Epithelial cell of proximal tubule (primary cell): ENCODE measurements at places on chromosomes 4 and X. TPM values are rescaled to one million over a fixed set of nuclear protein-coding genes. Genes with fewer than 3 reads are reported as not detected.

Gene CT45A5
- not detected in 2 replicates for total RNA-seq

Gene CSAG2
- not detected in 2 replicates for total RNA-seq

Gene PNMA5
- total RNA-seq, result not detected in 2 replicates

Gene ARHGAP36
- not detected in 2 replicates for total RNA-seq

Gene FGF16
- 1.5 TPM in 1 of 2 replicates, not detected in the other for total RNA-seq

Gene MUC7
- total RNA-seq, result not detected in 2 replicates

Gene ZFYVE28
- total RNA-seq, result 0.58 and 1.8 TPM in 2 replicates

Gene TMEM144
- total RNA-seq, result 2.9 and 3.5 TPM in 2 replicates

Gene CLGN
- total RNA-seq, result 7.7 and 8.1 TPM in 2 replicates

Gene GABRG1
- not detected in 2 replicates for total RNA-seq

Gene PABPC5
- 1.3 and 2.0 TPM in 2 replicates for total RNA-seq

Gene NXF3
- not detected in 2 replicates for total RNA-seq

Gene HTRA3
- total RNA-seq, result 0.80 and 1.2 TPM in 2 replicates

Gene LRIT3
- under 0.01 TPM in 1 of 2 replicates, not detected in the other for total RNA-seq

Gene GLRA3
- not detected in 2 replicates for total RNA-seq

Gene HHIP
- total RNA-seq, result 0.92 and 1.7 TPM in 2 replicates

Gene ATP8A1
- 2.9 and 4.3 TPM in 2 replicates for total RNA-seq

Gene SORCS2
- total RNA-seq, result 0.22 and 0.29 TPM in 2 replicates

Gene LARP1B
- 20.3 and 25.7 TPM in 2 replicates for total RNA-seq

Gene HELT
- not detected in 2 replicates for total RNA-seq

Gene MAGEB1
- total RNA-seq, result not detected in 2 replicates

Gene CD38
- not detected in 2 replicates for total RNA-seq

Gene ADGRL3
- total RNA-seq, result 0.12 and 0.14 TPM in 2 replicates

Gene CXCL8
- total RNA-seq, result 24.9 and 31.4 TPM in 2 replicates

Gene PHEX
- 0.07 and 0.29 TPM in 2 replicates for total RNA-seq

Gene MTMR8
- 0.12 and 2.4 TPM in 2 replicates for total RNA-seq

Gene SLC25A5
- 298 and 821 TPM in 2 replicates for total RNA-seq

Gene ATRX
- 32.2 and 35.3 TPM in 2 replicates for total RNA-seq

Gene TNMD
- not detected in 2 replicates for total RNA-seq

Gene FHIP1A
- 8.5 and 17.0 TPM in 2 replicates for total RNA-seq

Gene GPC3
- 0.94 and 3.3 TPM in 2 replicates for total RNA-seq

Gene SPANXC
- total RNA-seq, result not detected in 2 replicates

Gene TEX13B
- not detected in 2 replicates for total RNA-seq

Gene DCAF12L1
- 8.4 and 10.7 TPM in 2 replicates for total RNA-seq

Gene GSX2
- not detected in 2 replicates for total RNA-seq

Gene CBLL2
- total RNA-seq, result not detected in 2 replicates

Gene LIMCH1
- 8.3 and 15.5 TPM in 2 replicates for total RNA-seq

Gene IGSF1
- 0.29 and 0.46 TPM in 2 replicates for total RNA-seq

Gene SSX1
- total RNA-seq, result not detected in 2 replicates

Gene DRP2
- 0.22 and 0.86 TPM in 2 replicates for total RNA-seq

Gene DMRTC1B
- total RNA-seq, result not detected in 2 replicates

Gene NPY5R
- total RNA-seq, result 0.12 and 0.14 TPM in 2 replicates

Gene MGAT4D
- total RNA-seq, result not detected in 2 replicates

Gene DNASE1L1
- 20.7 and 27.7 TPM in 2 replicates for total RNA-seq

Gene CXorf65
- total RNA-seq, result not detected in 2 replicates

Gene NSG1
- 1.6 and 3.2 TPM in 2 replicates for total RNA-seq

Gene YY2
- total RNA-seq, result 0.35 and 1.2 TPM in 2 replicates

Gene ZNF595
- 5.6 and 9.9 TPM in 2 replicates for total RNA-seq

Gene POLN
- 0.29 and 0.94 TPM in 2 replicates for total RNA-seq

Gene PAGE2
- total RNA-seq, result not detected in 2 replicates

Gene DLG3
- total RNA-seq, result 28.8 and 31.6 TPM in 2 replicates

Gene ASMT
- not detected in 2 replicates for total RNA-seq
